Stimulated activated CD8-positive, alpha-beta memory T cell treated with anti-CD3 and anti-CD28 coated beads, Interleukin-2, amount 100 ng/mL, for 1 hour (primary cell): ENCODE measurements at places on chromosomes 13 and 19.

- DNase-seq: no peak
These were observed 15.0 kb downstream of the PLIN4 start for GRCh38 chr19:4503132-4503824.

DNA sequence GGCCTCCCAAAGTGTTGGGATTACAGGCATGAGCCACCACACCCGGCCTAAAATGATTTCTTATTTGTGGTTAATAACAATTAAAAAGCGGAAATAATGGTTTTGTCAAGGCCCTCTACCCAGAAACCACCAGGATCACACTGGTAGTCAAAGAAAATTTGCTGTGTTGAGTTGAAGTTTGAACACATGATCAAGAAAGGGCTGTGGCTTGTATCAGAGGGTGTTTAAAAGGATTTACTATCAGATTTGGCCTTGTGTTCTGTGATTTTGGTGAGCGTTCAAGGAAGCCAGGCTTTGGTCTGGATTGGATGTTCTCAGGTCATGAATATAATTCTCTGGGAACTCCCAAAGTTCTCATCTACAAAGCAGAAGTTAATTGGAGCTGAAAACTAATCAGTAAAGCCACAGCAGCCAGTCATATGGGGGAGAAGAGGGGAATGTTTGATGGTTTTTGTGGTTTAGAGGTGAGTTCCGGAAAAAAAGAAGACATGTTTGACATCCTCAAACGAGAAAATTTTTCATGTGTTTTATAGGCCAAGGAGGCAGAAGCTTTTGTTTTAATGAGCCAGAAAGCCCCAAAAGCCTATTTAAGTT, 10.6 kb upstream of the ZNF556 start:
- DNase-seq: no peak

DNA sequence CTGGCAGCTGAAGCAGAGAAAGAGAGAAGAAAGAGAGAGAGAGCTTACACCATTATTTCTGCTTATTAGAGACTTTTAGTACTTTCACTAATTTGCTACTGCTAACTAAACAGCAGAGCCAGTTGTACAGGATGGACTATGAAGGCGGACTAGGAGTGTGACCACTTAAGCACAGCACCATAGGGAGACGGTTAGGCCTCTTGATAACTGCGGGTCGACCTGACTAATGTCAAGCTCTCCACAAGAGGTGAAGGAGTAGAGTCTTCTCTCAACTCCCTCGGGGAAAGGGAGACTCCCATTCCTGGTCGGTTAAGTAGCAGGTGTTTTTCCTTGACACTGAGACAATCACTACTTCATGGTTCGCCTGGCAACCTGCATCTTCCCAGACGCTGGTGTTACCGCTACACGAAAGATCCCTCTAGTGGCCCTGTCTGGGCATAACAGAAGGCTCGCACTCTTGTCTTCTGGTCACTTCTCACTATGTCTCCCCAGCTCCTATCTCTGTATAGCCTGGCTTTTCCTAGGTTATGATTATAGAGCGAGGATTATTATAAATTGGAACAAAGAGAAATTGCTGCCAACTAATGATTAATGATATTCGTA, 5.3 kb upstream of the PSG7 start:
- no peak for DNase-seq

DNA sequence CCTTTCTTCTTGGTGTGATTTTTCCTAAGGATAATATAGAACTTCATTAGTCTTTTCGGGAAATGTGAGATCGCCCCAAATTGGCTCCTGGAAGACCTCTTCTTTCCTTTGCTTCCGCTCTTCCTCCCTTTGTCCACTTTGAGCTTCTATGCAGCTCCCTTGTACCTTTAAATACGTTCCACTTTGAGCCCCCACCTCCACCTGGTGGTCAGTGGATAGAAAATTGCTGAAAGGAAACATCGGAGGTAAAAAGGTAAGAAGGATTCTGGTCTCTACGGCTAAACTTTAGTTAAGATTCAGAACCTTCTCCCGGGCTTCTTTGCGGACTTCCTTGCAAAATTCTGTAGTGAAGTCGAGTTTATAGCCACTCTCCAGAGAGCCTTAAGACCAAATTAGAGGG, 55.0 kb upstream of the TM9SF2 start:
- DNase-seq: no peak

DNA sequence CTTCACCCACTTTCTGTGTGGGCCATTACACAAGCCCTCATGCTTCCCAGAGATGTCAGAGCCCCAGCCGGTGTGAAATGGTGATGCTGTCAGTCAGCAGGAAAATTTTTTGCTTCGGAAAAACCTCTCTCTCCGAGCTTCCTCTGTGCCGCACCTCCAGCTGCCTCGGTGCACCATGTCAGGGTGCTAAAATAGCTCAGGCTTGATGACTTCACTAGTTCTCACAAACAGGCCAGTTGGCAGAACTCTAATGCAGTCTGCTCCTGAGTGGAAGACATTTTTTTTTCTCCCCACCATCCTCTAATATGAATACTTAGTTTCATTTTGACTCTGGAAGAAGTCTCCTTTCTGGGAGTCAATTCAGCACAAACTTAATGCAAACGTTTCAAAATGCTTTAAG, 71.3 kb downstream of the KLF12 start:
- DNase-seq: no peak

GRCh38 chr13:22451327-22451741, 729.4 kb upstream of the SGCG start:
- no peak for DNase-seq

- DNase-seq: no peak
These were observed 147.7 kb upstream of the TUBA3C start for GRCh38 chr13:19329365-19329764.

DNA sequence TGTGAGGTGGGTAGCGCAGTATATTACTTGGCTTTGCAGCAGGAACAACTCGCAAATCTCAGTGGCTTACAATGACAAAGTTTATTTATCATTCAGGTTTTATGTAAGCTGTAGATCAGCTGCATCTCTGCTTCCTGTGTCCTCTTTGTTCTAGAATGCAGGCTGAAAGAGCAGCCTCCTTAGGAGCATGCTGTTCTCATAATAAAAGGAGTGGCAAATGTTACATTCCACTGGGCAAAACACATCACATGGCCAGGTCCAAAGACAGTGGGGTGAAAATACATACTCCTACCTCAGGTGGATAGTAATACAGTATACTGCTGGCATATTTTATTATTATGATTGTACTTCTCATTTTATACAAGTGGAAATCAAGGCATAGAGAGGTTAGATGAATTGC, 1.2 kb upstream of the CSNK1A1L start:
- DNase-seq: no peak
